ENCODE measurements at places on chromosomes 7 and 10.
A peak's percentile ranks its signal among the peaks of the same experiment; 100 is the strongest.

DNA sequence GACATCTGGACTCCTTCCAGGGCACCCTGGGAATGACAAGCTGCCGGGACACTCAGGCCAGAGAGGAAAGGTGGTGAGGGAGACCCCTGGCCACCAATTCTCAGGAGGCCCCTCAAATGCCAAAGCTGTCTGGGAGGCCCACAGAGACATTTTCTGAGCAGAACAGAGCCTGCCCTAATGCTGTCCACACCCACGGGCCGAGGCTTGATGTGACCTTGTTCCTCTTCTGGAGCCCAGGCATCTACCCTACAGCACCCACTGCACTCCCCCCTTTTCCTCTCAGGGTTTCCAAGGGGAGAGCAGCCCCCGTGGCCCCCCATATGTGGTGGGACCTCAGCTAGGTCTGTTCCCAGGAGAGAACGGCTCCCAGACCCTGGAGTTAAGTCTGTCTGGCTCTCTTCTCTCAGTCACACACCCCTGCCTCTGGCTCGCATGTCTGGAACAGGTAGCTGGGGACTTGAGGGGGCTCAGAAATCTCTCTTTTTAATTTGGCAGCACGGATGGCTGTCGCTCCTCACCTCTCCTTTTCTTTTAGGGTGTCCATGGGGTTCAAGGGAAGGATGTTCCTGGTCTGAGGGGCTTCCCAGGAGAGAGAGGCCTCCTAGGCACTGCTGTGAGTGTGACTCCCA is 16.8 kb upstream of the VOPP1 start:
- no peak for DNase-seq

GRCh38 chr7:148037044-148037443 is 553.5 kb upstream of the C7orf33 start:
- DNase-seq, result no peak

GRCh38 chr10:92757066-92757710 is 67.4 kb downstream of the HHEX start:
- DNase-seq, result peak; percentile 50

DNA sequence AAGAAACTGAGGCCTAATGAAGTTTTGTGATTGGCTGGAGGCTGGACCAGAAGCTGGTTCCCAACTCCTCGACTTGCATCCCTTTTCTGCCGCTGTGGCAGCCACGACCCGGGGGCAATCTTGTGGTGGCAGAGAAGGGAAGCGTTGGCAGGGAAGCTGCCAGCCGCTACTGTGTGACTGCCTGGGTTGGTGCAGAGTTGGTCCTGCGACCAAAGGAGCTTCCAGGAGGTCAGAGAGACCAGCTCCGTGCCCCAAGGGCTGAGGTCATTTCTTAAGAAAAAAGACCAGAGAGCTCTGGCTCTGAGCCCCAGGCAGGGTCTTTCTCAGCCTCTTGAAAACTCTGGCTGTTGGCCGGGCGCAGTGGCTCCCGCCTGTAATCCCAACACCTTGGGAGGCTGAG is 47.2 kb downstream of the PRF1 start:
- no peak for DNase-seq

GRCh38 chr7:91668217-91668616 is 212.3 kb downstream of the MTERF1 start:
- DNase-seq, result no peak

- DNase-seq, result no peak
Observed at GRCh38 chr7:141221007-141221612, 147.2 kb downstream of the TMEM178B start.

DNA sequence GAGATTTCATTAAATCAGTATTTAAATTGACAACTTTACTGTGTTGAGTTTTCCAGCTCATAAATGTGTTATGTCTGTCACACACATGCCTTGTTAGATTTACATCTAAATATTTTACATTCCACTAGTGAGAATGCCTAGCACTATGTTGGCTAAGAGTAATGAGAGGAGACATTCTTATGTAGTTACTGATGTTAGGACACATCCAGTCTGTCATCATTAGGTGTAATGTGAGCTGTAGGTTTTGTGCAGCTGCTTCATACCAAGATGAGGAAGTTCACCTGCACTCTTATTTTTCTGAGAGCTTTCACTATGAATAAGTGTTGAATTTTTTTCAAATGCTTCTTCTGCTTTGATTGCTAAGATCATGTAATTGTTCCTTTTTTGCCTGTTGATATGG is 218.0 kb upstream of the IGFBP3 start:
- DNase-seq, result no peak

GRCh38 chr10:85916994-85917573 is 449.5 kb downstream of the GRID1 start:
- no peak for DNase-seq

DNA sequence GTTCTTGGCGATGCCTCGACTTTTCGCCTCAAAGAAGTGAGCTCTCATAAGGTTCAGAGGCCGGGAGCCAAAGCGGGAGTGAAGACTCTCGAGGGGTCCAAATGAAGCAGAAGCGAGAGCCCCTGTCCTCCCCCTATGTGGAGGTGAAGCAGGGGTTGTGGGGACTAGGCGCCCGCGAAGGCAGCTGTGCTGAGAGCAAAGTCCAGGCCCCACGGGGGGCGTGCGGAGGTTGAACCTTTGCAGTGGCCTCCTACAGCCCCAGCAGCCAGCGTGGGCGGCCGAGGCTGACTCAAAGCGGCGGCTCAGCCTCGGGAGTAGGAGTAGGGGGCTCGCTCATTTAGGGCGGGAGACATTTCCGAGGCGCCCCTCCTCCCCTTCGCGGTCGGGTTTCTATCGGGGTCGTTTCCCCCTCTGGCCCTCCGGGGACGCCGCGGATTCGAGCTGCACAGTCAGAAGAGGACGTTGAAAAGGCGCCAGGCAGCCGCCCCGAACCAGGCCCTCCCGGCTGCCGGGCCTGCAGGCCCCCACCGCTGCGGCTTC is 553 bp upstream of the ADD3 start:
- DNase-seq, result no peak

DNA sequence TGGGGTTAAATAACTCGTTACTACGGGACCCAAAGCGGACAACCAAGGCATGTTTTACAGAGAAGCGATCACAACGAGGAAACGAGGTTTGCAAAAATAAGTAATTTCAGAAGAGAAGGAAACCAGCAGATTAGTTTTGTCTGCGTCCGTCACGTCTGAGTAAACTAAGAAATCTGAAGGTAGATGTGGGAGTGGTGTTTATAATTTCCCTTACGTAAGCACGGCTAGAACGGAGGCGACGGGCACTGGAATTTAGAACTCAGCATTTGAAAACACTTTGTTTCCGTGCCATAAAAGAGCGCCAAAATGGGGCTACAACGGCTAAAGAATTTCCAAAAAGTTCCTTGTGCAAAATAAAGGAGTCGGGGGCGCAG is 718 bp upstream of the UMAD1 start:
- no peak for DNase-seq

DNA sequence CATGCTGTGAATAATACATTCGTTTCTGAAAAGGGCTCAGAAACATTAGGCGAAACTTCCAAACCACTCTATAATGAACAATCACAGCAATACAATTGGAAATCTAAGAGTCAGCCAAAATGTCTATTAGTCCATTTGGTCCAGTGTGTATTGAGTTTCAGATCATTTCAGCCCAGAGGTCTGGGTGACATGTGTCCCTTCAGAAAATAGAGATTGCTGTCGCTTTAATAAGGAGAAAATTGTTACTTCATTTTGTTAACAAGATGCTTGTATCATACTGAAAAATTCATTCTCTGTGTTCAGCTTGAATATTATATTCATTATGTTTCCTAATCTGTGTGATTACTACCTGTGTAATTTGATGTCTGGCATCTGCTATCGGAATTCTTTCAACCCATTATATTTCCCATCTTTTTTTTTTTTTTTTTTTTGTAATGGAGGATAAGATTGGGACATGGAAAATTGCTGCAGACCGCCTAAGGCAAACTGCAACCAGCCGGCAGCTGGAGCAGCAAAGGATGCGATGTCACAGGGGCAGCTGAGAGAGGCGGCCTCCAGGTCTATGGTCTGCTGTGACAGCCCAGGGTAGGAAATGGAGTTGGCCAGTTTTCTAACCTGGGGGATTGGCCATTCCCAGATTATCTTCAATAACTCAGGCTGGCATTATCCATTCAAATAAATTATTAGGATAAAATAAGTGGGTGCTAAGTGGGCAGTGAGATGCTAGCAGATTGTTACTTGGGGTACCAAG is 170.9 kb upstream of the NPVF start:
- no peak for DNase-seq

DNA sequence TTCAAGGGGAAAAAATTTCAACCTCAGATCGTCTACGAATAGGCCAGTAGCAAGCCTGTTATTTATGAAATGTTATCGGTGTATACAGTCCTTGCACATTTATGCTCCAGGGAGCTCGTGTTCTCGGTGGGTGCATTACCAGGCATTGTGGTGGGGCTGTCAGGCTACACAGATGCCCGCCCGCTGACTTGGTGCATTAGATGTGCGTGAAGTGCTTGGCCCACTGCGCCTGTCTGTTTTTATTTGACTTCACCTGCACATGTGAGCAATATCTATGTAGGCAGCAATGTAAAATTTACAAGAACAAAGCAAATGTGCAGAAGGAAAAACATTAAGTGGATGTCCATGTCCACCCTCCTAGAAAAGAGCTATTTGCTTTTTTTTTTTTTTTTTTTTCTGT is 2.8 kb downstream of the FOXK1 start:
- no peak for DNase-seq

GRCh38 chr10:110455446-110455845 is 42.3 kb upstream of the DUSP5 start:
- no peak for DNase-seq

GRCh38 chr7:537911-538634 is 18.4 kb upstream of the PDGFA start:
- peak; percentile 81 for DNase-seq

- no peak for DNase-seq
Observed at GRCh38 chr10:63209705-63210104, 76.6 kb downstream of the NRBF2 start.

GRCh38 chr7:28112012-28112411 is 68.6 kb downstream of the JAZF1 start:
- no peak for DNase-seq

DNA sequence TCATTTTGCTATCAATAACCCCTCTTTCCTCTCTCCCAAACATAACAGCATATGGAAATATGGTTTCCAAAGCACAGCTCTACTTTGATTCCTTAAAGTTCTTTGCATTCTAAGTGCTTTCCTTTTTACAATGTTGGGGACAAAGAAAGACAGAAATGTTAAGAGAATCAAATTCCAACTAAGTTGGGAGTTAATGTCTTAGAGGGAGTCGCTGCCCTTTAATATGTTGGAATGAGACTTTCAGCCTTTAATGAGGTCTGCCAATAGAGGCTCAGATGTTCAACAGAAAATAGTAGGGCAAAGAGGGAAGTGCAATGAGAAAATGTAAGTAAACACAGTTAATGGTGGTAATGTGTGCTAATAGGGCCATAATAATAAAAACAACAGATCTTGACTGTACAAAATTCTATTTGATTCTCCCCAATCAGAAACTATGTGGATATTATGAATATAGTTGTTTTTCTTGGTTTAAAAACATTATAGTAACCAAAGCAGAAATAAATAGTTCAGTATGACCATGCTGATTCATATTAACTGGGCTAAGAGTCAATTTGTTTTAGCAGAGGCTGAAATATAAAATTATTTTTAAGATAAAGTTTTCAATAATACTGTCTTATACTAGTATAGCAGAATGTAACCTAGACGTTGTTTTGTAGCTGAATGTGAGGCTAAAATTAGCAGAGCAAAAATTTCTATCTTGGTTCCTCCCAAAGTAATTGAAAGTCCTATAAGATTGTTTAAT is 10.3 kb downstream of the HYCC1 start:
- DNase-seq, result no peak

GRCh38 chr7:105353752-105354328 is 34.9 kb downstream of the SRPK2 start:
- DNase-seq, result no peak

DNA sequence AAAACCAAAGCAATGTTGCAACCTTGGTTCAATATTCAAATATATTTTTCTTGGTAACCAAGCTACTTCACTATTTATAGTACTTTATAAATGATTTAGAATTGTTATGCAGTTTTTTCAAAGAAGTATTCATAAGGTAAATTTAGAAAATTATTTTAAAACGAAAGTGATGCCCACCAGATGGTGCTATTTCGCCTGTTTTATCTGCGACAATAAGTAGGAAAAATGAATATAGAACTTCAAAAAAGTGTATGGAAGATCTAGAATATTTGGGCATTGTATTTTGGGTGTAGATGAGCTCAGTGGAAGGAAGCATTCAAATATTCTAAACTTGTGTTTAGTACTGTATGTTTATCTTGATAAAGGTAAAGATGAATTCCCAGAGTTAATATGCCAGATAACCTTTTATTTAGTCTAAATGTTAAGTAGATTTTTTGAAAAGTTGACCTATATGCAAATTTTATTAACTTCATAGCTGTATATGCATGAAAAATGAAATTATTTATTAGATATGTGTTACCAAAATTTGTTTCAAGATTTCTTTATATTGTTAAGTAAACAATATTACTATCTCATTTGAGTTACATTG is 93.2 kb downstream of the ADK start:
- no peak for DNase-seq

GRCh38 chr10:61835946-61836887 is 65.3 kb upstream of the ARID5B start:
- no peak for DNase-seq

GRCh38 chr10:74525885-74526284 is 300.5 kb upstream of the KAT6B start:
- no peak for DNase-seq

DNA sequence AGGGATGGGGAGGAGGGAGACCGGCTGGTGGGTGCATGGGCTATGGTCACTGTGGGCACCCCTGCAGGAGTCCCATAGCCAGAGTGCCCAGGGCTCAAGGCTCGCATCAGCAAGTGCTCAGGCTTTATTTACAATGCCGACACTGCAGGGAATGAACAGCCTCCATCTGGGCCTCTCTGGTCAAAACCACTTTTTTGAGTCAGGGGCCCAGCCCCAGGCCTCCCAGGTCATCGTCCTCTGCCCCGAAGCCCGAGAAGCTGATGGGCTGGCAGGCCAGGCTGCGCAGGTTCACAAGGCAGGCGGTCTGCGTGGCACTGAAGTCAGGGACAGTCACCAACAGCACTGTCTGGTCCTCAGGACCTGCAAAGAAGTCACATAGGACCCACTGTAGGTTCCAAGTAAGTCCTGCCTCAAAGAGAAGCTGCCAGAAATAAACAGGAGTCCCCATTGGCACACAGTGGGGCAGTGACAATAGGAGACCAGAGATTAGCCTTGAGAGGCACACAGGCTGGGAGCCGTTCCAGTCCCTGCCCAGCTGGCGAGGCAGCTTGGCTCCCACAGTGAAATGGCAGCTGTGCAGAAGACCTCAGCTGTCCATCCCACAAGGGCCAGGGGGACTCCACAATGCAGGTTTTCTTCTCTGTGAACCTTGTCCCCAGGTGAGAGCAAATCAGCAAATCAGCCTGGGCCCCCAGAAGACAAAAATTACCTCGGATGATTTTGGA is 8.6 kb downstream of the POLD2 start:
- no peak for DNase-seq

Measured in T1000 (cell line).